AG04449 (cell line): ENCODE measurements at places on chromosomes 12 and 14.

DNA sequence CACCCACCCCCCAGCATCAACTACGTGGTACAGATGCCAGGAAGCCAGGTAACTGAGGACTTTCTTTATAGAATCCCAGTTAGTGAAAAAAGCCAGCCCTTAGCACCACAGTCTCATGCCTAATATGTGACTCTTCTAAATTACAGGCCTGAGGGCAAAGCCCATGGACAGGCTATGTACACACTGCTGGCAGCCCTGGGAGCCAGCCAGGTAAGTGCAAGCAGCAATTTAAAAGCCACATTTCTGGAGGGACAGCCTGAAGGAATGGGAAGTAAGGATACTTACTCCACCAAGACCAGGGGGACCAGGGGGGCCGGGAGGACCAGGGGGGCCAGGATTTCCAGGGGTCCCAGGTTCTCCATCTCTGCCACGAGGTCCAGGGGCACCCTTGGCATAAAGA lies 7.0 kb downstream of the COL2A1 start:
- DNase-seq, result no peak

DNA sequence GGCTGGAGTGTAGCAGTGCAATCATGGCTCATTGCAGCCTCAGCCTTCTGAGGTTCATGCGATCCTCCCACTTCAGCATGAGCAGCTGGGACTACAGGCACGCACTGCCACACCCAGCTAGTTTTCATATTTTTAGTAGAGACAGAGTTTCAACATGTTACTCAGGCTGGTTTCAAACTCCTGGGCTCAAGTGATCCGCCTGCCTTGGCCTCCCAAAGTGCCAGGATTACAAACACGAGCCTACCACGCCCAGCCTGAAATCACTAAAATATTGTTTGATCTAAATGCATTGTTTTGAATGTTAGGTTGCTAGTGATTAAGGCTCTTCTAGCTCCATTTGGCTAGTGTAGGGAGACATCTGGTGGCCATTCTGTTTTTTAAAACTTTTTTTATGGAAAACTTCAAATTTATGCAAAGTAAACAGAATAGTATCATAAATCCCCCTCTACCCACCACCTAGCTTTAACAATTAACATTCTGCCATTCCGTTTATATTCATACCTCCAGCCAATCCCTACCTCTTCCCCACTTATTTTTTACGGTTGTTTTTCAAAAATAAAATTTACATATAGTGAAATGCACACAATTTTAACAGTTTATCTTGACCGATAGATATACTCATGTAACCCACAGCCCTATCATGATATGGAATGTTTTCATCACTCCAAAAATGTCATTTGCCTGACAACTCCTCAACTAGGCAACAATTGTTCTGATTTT lies 37.8 kb downstream of the MYO1H start:
- DNase-seq, result no peak

DNA sequence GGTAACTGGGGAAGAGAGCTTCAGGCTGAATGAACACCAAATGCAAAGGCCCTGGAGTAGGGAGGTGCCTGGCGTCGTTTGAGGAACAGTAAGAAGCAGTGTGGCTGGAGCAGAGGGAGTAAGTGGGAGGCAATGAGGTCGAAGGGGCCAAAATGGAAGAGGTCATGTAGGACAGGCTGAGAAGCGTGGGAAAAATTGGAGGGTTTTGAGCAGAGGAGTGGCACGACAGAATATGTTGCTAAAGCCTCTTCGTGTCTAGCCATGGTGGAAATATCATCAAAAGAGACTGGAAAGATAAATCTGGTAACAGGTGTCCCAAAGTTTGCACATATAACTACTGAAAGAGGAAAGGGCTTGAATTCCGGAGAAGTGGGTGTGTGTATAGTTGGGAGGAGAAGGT lies 1.9 kb downstream of the TRIM9 start:
- DNase-seq, result no peak

GRCh38 chr12:59858508-59859170 lies 262.8 kb downstream of the SLC16A7 start:
- DNase-seq, result no peak

- DNase-seq, result no peak
These were observed at the start of gene ANKRD52 for GRCh38 chr12:56258068-56258819. Gene ANKRD52 (minus strand): TSS chr12:56258384. CDS start chr12:56258269, 115 bp downstream.

DNA sequence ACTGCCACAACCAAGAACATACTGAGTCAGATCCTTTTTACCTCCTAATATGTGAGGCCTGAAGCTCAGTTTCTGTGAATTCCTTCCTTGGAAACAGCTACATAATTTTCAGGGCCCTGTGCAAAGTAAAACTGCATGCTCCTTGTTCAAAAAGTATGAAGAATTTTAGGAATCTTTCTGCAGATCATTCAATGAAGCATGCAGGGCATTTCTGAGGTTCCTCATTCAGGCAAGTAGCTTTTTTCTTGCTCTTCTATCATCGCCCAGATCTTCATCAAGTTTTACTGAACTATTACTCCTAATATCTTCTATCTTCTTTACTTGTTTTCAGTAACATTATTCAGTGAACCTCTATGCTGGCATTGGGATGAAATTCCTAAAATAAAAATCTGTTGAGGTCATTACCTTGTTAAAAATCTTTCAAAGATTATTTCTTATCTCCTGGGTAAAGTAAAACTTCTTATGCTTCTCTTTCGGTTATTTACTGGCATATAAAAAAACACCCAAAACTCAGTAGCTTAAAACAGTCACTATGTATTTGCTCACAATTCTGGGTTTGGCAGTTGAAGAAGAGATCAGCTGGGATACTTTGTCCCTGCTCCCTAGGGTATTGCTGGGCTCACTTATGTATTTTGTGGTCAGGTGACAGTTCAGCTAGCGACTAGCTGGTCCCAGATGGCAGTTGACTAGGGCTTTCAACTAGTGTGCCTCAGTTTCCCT lies 42.6 kb upstream of the KRR1 start:
- peak; percentile 42 for DNase-seq

DNA sequence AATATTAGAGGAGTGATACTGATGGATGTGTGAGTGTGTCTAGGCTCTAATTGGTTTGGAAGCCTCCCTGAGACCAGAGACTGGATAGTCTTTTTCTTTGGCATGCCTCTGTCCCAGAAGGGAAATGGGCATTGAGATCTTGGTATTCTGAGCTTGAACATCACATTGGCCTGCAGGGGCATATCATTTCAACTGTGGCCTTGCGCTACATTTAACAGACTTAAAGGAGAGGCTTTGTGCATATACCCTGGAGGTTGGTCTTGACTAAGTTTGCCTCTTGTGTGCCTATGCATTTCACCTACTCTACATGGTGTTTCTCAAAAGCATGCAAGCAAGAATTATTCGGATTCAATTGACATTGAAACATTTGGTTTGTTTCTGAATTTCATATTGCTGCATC lies 185.4 kb downstream of the TMTC2 start:
- no peak for DNase-seq

DNA sequence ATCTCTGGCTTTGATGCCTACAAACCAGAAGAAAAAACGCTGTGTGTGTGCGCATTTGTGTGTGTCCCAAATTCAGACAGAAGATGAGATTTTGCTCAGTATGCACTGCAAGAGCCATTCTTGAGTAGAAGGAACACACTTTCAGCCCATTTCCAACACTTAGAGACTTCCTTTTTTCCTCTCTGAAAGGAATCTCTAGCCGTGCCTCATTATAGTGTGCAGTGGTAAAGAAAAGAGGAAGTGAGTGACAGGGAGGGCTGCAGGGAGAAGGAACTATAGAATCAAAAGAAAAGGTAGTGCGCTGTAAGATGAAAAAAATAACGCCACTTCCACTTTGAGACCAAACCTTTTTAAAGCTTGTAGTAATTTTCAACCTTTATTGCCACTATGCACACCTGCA lies 1400.9 kb upstream of the FLRT2 start:
- no peak for DNase-seq

GRCh38 chr14:67410313-67410712 lies 1.7 kb downstream of the PLEK2 start:
- DNase-seq, result no peak

GRCh38 chr12:96238336-96239047 lies 44.3 kb downstream of the ELK3 start:
- no peak for DNase-seq

GRCh38 chr12:12534166-12534866 lies 28.3 kb downstream of the DUSP16 start:
- DNase-seq, result no peak

- DNase-seq, result no peak
These were observed 56.0 kb downstream of the TTC9 start for GRCh38 chr14:70697701-70698100.
